ENCODE measurements at places on chromosomes 4 and X.
A peak's percentile ranks its signal among the peaks of the same experiment; 100 is the strongest.

DNA sequence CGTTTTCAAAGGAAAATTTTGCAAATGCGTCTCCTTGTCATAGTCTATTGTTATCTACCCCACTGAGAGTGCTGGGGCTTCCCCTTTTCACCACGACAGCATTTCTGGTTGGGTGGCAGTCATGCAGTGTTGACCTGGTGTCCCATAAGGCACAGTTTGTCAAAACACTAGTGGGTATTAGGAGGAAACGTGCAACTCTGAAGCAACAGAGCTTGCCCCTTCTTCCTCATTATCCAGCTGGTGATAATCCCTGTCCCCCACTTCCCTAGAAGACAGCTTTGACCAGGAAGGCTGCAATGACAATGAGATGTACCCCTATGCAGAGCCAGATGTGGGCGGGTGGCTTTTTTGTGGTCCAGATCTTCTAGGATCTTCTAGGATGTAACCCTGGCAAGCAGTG is 1.8 kb downstream of the TBC1D1 start:
- no peak for DNase-seq

GRCh38 chr4:128550060-128550459 is 259.4 kb upstream of the JADE1 start:
- no peak for DNase-seq

GRCh38 chrX:100931925-100932285 is 3.2 kb upstream of the XKRX start:
- DNase-seq: no peak

- no peak for DNase-seq
Observed at GRCh38 chrX:123504630-123505270, 228.1 kb downstream of the THOC2 start.

DNA sequence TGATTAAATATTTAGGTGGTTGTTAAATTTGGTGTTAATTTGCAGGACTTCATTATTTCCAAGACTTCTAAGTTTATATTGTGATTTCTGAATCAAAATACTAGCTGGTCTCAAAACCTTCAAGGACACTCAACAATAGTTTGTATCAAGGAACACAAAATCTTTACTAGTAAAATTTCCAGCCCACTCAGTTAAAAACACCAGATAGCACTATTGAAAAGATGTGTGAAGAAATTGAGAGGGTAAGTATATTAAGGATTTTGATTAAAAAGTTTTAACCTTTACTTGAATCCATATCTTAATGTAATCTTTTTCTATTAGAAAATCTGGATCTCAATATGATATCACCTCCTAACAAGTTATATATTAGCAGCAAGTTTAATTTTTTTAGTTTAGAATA is 89.3 kb upstream of the UGT8 start:
- DNase-seq: no peak

DNA sequence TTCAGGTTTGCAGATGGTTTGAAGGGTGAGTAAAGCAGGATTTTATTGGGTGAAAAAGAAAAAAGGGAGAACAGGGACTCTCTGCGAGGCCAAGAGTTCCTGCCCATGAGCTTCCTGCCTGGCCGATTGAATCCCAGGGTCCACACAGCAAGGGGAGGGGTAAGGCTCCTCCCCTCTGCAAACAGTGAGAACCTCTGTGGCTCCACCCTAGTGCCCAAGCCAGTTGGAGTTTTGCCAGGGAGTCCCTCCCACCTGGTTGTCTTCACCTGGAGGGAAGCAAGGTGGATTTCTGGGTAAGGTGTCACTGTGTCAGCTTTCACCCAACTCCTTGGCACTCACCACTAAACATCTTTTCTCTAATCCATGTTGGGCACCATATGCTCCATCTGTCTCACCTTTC is 70.9 kb downstream of the PDHA2 start:
- no peak for DNase-seq

GRCh38 chr4:8310306-8310705 is 40.8 kb downstream of the HTRA3 start:
- DNase-seq: no peak

- DNase-seq: no peak
Observed at GRCh38 chr4:33825685-33826084, 2418.6 kb downstream of the ARAP2 start.

DNA sequence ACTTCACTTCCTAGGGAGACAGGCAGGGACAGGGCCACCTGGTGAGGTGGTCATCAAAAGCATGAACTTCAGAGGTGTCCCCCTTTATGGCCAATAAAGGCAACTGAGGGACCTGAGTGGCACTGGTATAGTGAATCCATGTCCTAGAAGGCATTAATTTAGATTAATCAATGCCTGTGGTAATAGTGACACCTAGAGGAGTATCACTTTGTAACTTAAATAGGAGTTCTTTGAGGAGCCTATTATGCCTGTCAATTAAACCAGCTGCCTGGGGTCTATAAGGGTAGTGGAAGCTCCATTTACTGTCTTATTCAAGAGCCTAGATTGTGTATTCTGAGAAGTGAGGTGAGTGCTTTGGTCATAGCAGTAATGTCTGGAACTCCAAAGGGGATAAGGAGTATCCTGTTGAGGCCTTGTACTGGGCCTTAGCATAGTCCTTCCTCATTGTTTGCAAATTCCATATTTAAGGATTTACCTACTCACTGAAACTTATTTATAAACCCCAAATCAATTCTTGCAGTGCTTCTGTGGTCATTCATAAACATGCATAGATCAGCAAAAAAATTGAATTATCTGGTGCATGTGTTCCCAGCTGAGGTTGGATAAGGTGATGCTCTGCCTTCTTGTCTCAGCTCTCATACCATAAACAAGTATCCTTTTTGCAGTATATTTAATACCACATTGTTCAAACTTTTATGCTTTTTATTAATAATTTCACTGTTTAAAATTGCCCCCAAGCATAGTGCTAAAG is 213.8 kb upstream of the RADX start:
- DNase-seq: no peak

- no peak for DNase-seq
Observed at GRCh38 chr4:128737098-128737513, 72.4 kb upstream of the JADE1 start.

- no peak for DNase-seq
Observed at GRCh38 chrX:102624105-102624504, 24.8 kb downstream of the ARMCX5 start.

- DNase-seq: no peak
Observed at GRCh38 chr4:139690419-139690818, 24.8 kb downstream of the MGST2 start.

- no peak for DNase-seq
Observed at GRCh38 chr4:526189-526909, 27.3 kb downstream of the PIGG start.

DNA sequence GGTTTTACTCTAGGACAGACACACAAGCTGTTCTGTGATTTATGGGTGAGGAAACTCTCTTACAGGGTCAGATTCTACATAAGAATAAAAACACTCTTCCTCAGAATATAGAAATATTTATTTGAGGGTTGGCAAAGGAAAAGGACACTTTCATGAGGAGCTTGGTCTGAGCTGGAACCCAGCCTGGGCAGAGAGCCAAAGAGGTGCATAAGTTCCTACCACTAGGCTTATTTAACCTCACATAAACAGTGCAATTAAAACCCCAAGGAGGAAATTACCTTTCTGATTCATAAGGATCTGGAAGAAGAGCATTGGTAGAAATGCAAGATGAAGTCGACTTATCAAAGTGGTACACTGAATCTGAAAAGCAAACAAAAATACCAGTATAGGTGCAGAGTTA is 32.9 kb downstream of the SETD7 start:
- DNase-seq: no peak

DNA sequence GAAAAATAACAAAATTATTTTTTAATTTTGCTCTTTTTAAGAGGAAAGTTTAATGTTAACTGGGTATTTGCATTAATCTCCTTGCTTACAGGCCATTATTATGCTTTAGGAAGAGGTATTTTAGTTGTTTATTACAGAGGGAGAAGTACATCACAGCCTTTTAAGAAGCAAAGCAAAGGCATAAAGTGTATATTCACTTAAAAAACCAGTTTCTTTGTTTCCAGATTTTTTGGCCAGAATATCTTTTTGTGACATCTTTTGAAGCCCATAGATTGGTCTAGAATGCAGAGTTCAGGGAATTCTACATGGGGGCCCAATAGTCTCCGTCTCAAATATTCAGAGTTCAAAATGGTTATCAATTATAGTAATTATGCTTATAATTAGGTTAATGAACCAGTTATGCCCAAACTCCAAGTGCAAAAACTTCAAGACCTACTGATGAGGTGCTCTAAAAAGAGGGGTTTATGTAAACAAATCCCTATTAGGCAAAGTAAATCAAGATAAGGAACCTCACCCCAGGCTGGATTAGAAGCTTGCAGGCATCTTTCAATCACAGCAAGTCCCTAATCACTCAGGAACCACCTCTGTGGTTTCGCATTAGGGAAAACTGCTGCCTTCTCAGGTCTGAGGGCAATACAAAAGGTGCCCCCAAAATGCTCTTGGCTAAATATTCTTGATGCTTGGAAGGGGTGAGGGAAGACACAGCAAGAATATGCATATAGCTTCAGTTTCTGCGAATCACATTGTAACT is 1.4 kb downstream of the CXXC4 start:
- no peak for DNase-seq

DNA sequence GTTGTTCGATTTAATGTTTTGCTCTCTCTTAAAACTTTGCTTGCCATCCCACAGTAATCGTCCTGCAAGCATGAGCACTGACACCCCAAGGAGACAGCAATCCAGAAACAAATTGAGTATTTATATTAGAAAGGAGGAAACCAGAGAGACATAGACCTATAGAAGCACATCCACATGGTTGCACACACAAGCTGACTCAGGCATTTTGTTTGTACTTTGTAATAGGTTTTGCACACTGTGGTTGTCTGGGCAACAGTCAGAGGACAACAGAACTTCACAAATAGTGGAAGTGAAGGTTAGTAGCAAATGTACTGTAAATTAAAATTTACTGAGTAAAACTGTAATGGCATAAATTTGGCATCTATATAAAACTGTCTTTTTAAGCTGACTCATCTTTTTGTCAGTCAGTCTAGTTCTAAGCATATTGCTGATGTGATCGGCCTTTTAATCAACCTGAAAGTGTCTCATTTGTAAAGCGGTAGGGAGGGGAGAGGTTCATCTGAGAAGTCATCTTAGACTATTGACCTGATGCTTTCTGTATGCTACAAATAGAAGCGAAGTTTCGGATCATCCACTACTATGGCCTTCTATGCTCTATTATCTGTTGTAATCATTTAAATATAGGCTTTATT is 1624.7 kb downstream of the ARAP2 start:
- DNase-seq: no peak

DNA sequence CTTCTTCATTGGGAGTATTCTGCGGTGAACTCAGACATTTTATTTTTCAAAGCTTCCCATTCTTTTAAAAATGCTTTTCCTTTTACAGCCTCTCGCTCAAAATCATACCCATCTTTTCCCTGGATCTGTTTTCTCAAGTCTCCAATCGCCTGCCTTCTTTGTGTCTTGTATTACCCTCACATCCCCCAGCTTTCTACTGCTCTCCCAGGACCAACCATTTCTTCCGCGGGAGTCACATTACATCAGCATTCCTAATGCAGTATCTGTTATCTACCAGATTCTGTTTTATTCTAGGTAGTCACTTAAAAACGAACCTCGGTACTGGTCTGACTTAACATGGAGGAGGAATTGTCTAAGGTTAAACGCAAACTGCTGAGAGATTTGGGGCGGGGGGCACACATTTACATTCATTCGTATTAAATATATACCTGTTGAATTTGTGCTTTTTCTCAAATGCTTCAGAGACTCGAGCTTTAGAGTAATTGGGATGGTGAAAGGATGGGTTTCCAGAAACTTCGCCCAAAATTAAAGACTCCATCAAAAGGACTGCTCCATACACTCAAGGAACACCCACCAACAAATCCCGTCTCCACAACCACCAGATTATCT is 493 bp upstream of the UCHL1 start:
- DNase-seq: no peak

GRCh38 chrX:118183606-118184005 is 67.0 kb upstream of the KLHL13 start:
- no peak for DNase-seq

DNA sequence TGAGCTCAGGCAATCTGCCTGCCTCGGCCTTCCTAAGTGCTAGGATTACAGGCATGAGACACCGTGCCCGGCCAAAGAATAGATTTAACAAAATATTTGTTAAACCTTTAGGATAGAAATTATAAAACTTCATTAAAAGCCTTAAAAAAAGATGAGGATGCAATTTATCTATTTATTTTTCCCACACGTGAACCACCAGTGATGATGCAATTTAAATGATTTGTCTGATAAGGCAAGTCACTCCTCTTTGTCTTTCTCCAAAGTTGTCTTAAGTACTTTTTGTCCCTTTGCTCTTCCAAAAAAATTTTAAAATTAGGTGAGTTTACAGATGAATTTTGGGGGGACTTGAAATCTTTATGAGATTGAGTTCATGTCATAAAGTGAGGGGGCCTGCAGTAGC is 58.2 kb downstream of the SLC34A2 start:
- DNase-seq: no peak

DNA sequence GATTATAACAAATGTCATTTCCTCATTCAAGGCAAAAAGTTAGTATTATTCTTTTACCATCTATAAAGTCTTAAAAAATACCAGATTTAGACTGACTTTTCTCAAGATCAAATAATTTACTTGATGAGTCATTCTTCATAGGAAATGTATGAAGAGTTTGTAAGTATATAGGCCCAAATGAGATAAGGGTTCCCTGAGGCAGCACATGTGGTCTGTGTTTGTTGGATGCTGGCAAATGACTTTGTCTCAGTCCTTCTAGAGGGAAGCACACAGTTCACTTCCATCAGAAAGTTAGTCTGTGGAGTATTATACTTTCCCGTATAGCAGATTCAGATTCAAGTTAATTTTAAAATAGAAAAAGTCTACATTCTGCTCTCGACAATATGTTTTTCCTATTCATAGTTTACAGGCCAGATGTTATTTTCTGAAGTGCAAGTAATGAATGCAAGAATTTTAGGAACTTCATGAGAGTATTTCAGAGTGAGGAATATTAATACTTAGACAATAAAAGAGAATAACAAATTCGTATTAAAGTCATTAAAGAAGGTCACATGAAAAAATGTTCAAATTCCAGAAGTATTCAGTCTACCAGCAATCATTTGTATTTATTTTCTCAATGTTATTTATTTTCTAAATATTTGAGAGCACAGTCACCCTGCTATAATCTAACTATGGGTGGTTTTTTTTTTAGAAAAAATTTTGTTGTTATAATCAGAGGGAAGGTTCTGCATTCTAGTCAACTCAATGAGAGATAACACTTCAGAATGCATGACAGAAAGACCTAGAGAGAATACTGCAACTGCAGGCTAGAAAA is 601.8 kb upstream of the ZFP42 start:
- no peak for DNase-seq

- no peak for DNase-seq
Observed at GRCh38 chr4:152033621-152034020, 272.8 kb upstream of the GATB start.

- DNase-seq: no peak
Observed at GRCh38 chr4:136687118-136687517, 845.2 kb downstream of the PCDH18 start.

GRCh38 chr4:40621229-40621591 is 8.5 kb downstream of the RBM47 start:
- DNase-seq: no peak

- DNase-seq: peak; percentile 5
Observed at GRCh38 chrX:107775734-107776511, at the start of gene TSC22D3. Gene TSC22D3 (minus strand): TSS chrX:107775787. CDS start chrX:107775419, 368 bp downstream.

GRCh38 chr4:167555338-167556022 is 321.2 kb upstream of the SPOCK3 start:
- no peak for DNase-seq

- DNase-seq: no peak
Observed at GRCh38 chrX:45840411-45840950, 639.8 kb upstream of the DIPK2B start.

- no peak for DNase-seq
Observed at GRCh38 chrX:134452596-134452995, 7.4 kb upstream of the HPRT1 start.

- no peak for DNase-seq
Observed at GRCh38 chr4:154560824-154561231, 2.0 kb upstream of the FGB start.
